ENCODE measurements at places on chromosomes 2 and 18.

DNA sequence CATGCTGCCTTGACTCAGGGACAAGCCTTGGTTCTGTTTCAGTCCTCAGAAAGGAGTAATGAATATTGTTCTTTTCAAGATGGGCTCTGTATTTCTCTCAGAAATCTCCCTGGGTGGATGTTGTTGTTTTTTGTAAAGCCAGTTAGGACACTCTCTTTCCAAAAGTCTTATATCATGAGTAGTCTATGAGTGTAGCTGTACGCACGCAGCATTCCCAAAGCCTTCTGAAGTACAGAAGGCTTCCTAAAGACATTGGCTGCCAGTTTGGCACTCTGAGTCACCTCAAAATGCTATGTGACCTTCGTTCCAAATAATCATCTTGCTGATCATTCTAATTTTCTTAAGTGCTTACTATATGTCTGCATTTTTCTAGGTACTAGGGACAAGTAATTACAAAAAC is 16.7 kb upstream of the GTF2A1L start:
- no peak for DNase-seq

DNA sequence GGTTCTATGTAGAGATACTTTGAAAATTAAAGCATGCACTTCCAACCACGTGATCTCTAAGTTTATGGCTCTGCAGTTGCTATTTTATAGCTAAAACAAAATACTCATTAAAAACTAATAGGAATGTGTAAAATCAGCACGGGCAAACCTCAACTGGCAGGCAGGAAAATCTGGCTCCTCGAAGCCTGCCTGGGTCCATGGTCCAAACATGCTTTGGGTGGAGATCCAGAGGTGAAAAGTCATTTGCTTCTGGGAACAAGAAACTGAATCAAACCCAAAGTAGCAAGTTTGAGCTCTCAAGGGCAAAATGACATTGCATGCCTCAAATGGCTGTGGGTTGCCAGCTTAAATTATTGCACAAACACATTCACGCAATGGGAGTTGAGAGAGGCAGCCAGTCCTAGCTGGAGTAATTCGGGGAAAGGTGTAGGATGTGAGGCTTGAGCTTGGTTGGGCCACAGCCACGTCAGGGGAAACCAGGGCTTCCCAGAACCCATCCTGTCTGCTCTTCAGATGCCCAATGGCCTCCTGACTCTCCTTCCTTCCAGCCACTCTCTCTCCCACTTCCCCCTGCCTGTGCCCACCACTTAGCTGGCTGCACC is 75.2 kb upstream of the LCLAT1 start:
- DNase-seq, result no peak

GRCh38 chr2:16890081-16890480 is 224.4 kb upstream of the CYRIA start:
- DNase-seq, result no peak

GRCh38 chr18:76328140-76328539 is 166.9 kb downstream of the ZNF516 start:
- no peak for DNase-seq

DNA sequence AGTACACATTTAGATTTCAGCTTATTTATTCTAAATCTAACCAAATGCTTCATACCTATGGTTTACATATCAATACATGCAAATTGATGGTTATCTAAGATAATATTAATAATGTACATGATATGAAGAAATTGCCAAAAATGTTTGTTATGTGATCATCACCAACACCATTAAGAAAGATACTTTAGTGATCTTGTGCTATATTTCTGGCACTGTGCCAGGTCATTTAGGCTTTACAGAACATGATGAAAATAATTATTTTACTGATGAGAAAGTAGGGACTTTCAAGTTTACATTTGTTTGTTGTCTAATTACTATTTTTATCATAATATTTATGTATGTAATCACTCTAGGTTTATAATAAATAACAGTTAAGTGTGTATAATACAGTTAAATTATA is 158.3 kb downstream of the GULP1 start:
- no peak for DNase-seq

DNA sequence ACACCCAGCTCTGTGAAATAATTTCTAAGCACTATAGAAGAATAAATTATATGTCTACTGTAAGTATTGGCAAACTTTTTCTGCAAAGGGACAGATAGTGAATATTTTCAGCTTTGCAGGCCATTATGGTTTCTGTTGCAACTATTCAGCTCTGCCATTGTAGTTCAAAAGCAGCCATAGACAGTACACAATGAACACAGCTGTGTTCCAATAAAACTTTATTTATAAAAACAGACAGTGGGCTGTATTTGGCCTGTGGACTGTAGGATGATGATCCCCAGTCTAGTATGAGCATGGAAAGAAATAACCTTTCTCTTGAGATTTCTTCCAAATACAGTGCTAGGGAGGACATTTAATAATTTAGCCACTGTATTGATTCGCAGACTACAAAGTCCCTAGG is 35.2 kb upstream of the THOC1 start:
- DNase-seq, result no peak

DNA sequence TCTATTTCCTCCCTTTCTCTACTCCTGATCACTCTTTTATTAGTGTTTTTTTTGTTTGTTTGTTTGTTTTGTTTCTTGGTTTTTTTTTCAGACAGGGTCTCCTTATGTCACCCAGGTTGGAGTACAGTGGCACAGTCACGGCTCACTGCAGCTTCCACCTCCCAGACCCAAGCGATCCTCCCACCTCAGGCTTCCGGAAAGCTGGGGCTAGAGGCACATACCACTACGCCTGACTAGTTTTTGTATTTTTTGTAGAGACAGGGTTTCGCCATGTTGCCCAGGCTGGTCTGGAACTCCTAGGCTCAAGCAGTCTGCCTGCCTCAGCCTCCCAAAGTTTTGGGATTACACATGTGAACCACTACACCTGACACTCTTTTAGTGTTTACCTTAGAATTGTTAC is 122.3 kb downstream of the ATL2 start:
- no peak for DNase-seq

- DNase-seq, result no peak
These were observed 218.4 kb upstream of the HS6ST1 start for GRCh38 chr2:128536925-128537620.

GRCh38 chr2:178200331-178200730 is 6.0 kb downstream of the OSBPL6 start:
- DNase-seq, result no peak

- no peak for DNase-seq
These were observed 199.4 kb upstream of the CYP26B1 start for GRCh38 chr2:72347081-72347480.

DNA sequence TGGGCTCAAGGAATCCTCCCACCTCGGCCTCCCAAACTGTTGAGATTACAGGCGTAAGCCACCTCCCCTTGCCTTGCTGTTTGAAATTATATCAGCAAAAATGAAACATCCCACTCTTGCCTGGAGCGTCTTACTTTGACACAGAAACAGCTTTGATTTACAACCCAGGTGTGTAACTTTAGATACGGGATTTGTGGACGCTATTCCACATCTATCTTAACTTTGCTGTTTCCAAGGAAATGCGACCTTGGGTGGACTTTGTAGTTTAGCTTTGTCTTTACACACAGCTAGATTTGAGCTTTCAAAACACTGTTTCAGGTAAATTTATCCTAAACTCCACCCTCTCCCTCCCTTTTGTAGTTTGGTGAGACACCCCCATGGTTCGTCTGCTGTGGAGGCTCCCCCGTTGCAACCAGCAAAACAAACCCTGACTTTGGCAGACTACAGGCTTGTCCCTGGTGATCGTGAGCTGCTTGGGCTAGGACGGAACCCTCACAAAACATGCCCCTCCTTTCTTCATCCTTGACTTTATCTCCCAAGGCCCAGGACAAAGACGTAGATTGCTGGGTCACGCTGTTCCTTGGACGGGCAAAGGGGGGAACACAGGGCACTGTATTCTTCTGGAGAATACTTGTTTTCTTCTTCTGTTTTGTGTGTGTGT is 5.5 kb upstream of the MSH6 start:
- DNase-seq, result no peak

- no peak for DNase-seq
These were observed 238.2 kb downstream of the MREG start for GRCh38 chr2:215775106-215775505.

- no peak for DNase-seq
These were observed 109.5 kb upstream of the BCL2L11 start for GRCh38 chr2:111011218-111011617.

DNA sequence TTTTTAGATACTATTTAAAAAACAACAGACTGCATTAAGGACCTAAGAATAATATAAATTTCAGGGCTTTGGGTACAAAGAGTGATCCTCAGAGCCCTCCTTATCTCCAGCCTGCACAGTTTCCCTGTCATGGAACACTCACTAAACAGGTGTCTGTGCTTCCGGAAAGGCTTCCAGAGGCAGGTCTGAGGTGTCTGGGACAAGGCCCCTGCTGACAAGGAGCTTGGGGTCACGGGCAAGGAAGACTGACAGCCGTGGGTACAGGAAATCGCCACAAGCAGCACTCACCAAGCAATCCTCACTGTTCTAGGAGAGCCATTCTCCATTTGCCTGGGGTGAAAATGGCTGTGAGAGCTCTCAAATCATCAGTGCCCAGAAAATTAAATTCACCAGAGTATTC is 220.3 kb upstream of the PXDN start:
- no peak for DNase-seq

DNA sequence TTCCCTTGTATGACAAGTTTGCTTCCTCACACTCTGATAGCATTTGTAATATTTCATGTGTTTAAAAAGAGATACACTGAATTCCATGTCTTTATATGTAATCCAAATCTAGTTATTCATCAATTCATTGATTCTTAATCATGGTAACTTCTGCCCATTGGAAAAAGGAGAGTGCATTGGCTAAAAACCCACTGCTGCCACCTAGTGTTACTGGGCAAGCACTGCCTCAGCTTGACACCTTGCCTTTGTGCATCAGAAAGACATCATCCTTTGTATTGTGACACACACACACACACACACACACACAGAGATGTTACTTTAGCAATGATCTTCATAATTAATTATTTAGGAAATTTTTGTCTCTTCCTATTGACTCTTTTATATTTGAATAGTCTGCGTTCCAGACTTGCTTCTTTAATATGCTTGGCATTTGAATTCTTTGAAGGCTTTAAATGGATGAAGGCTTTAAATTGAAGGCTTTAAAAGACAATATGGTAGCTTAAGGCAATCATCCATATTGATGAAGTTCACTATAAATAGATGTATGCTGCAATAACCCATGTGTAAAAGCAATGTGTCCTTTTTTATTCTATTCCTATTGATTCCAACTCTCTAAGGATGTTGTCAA is 414.2 kb upstream of the CHST9 start:
- DNase-seq, result no peak

GRCh38 chr2:48200620-48201293 is 294.5 kb upstream of the FBXO11 start:
- DNase-seq, result no peak

GRCh38 chr18:57670046-57670445 is 48.4 kb upstream of the NARS1 start:
- no peak for DNase-seq

DNA sequence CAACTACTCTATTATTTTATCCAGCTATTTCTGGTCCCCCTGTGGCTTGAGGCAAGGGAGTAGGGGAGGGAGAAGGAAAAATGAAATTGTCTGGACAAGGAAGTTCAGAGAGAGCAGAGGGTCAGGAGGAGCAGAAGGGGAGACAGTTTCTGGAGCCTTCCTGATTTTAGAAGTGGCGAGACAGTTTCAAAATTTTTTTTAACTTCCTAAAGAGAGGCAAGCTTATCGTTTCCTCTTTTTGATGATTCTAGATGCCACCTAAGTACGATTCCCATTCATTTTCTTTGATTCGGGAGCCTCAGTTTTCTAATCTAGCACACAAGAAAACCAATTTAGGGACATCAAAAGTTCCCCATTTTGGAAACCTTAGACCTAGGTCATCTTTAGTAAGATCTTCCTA is 96.9 kb upstream of the B3GNT2 start:
- no peak for DNase-seq

DNA sequence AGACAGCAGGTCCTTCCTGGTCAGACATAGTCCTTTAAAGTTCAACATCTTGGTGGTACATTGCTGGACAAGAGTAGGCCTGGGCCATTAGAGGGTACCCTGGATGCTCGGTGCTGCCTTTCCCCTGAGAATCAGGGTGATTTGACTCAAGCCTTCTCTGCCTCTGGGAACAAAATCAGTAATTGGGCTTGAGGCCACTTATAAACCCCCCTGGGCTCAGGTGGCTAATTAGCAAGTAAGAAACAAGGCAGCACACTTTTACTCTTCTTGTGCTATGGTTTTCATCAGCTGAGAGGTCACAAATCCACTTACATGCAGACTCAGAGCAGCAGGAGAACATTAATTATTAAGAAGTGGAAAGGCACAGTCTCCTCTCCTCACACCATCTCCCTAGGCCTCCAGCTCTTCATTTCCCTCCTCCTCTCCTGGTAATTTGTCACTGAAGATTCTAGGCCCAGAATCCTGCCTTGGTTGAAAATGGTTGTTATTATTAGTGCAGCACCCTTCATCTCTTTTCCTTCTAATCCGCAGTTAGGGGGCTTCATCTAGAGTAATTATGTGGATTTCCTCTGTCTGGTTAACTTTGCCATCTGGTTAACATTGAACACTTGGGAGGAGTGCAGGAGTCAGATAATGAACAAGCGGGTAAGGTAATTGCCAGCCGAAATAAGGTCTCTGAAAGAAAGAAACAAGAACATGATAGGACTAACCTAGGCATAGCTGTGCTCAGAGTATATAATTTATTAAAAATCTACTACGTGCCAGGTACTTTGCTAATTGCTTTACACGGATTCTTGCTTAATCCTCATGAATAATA is 29.7 kb upstream of the CASP10 start:
- no peak for DNase-seq

GRCh38 chr2:129923265-129924091 is 56.0 kb upstream of the RAB6C start:
- DNase-seq, result no peak

DNA sequence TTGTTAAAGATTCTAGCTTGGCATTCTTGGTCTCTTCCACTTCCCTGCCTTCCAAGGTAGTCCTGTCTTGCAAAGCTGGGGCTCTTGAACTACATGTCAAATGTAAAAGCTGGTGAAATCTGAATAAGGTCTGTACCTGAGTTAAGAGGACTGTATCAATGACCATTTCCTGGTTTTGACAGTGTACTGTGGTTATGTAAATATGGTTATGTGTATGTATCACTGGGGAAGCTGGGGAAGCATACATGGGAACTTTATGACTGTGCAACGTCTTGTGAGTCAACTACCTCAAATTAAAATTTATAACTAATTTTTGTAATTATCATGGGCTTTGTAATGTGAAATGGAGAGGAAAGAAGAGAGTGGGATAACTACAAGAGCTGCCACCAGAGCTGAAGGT is 81.7 kb downstream of the COL4A4 start:
- no peak for DNase-seq

DNA sequence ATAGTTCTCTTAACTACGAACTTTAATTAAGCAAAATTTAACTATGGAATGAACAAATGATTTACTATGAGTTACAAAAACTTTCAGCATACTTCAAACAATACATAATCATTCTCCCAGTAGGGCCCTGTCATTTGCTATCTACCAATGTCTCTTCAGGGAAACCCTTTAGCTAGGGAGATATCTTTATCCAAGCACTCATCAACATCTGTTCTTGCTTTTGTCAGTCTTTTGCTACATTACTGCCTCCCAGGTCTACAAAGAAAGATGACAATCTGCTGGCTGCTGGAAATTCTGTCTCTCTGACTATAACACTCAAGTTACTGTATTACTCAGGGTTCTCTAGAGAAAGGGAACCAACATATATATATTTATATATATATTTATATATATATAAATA is 1626.3 kb upstream of the CELF4 start:
- no peak for DNase-seq

- no peak for DNase-seq
These were observed 2.2 kb downstream of the PLEKHA3 start for GRCh38 chr2:178482437-178482836.

Measured in activated CD8-positive, alpha-beta memory T cell treated with anti-CD3 and anti-CD28 coated beads for 24 hours (primary cell).